Astrocyte of the spinal cord (primary cell): ENCODE measurements at places on chromosomes 3 and 15.

GRCh38 chr3:16816048-16816780 is 68.5 kb upstream of the PLCL2 start:
- no peak for DNase-seq

GRCh38 chr3:13011573-13012220 is 61.5 kb downstream of the IQSEC1 start:
- no peak for DNase-seq

GRCh38 chr3:127006781-127007436 is 24.0 kb downstream of the PLXNA1 start:
- DNase-seq, result no peak

DNA sequence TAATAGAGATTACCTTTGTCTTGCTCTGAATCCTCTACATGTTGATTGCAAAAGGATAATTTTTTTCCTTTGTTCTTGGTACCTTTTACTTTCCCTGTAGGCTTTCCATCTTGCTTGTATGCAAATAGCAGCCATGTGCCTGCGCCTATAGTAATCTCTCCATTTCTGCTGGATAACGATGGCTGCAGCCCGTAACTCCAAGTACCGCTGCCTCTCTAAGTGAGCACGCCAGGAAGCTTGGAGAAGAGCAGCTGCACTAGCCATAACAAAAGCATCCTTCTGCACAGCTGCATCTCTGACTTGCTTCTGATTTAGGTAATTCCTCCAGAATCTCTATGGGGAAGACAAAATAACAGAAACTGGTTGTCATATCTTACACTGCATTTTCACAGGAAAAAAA is 89.3 kb downstream of the NR2E3 start:
- DNase-seq, result no peak

DNA sequence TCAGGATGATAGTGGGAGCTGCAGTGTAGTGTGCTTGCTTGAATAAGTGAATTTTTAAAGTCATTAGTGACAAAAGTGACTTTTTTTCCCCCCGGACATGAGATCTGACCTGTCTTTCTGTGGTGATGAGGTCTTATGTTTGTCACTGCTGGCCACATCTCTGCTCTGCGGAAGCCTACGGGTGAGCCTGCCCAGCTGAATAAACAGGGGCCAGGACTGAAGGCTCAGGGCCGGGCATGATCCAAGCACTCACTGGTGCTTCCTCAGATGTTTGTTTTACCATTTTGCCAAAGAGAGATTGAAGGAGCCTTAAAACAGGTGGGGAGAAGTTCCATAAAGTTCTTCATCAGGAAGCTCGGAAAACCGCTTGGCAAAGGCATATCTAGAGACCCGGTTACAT is 35.0 kb downstream of the RPL39L start:
- peak; percentile 8 for DNase-seq

DNA sequence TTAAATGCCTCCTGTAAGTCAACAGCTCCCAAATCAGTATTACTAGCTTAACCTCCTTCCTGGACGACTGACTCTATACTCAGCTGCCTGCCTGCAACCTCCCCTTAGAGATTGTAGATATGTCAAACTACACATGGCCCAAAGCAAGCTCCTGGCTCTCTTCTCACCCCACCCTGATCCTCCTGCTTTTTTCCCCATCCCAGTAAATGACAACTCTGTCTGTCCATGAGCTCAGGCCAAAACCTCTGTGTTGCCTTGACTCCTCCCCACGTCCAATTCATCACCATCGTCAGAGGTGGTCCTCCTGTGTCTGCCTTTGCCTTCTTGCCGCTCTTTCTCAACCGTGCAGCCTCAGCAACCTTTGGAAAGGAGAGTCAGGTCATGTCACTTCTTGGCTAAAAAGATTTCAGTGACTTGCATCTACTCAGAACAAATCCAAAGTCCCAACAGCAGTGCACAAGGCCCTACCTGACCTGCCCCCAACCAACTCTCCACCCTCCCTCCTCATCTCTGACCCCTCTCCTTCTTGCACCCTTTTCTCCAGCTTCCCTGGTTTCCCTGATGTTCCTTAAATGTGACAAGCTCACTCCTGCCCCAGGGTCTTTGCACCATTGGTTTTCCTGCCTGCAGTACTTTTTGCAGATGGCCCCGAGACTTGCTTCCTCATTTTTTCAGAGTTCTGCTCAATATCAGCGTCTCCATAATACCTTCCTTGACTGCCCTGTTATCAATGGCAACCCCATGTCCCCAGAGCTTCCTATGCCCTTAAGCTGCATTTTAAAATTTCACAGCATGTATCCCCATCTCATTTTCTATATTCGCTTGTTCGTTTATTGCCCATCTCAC is 52.8 kb downstream of the LSM3 start:
- no peak for DNase-seq

DNA sequence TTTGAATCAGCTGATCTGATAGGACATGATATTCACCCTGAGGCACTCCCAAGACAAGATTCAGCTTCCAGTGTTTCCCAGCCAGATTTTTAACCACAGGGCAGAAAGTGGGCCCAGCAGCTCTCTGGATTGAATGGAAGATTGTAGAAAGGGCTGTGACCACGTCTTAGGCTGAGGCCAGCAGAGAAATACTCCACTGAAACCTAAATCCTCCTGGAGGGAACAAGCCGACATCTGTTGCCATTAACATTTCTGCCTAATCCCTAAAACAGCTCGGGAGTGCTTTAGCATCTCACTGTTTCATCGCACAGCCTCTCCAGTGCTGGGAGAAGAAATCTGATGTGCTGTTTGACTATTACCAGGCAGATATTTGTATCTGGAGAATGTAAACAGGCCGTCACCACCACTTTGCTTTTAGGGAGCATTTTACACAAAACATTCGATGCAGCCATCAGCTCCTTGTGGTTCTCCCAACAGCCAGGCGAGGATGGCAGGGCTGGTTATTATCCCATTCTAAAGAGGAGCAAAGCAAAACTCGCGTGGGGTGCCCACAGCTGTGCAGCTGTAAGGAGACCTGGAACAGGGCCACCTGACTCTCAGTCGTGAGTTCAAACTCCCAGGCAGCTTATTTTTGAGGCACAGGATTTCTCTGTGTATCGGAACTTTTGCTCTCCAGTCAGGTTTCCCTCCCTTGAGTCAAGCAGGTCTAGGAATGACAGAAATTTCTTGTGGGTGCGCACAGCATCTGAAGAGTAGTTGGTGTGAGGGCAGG is 117.4 kb downstream of the LIPC start:
- DNase-seq, result no peak

DNA sequence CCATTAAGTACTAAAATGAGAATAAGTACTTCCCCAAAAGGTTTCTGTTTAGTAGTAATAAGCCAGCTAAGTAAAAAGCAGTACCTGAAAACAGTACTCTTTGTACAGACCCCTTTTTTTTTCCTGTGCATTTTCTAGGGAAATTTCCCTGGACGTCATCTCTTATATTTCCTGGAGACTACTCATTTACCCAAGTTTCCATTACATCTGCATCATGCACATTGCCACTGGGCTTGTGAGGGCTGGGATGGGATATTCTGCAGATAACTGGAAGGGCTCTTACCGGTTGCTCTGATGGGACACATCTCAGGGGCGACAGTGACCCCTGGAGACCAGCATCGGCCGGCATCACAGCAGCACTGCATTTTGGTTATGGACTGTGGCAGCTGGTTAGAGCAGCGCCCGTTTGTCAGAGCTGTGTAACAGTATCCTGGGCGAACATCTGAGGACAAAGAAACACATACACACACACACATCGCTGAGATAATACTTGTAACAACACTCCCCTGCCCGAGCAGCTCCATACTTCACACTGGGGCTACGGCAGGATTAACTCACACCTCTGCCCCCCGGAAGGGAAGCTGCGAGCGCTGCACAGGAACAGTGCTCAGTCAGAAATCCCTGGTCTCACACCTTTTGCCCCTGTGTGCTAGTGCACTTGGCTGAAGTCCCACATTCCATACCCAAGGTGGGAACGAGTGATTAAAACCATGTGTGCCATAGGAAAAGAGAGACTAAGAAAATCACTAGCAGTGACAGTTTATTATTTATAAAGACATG is 124.9 kb downstream of the FBN1 start:
- DNase-seq, result peak; percentile 33

- peak; percentile 36 for DNase-seq
These were observed 23.5 kb upstream of the TSC22D2 start for GRCh38 chr3:150384296-150385212.

GRCh38 chr3:64104691-64105111 is 81.4 kb upstream of the PSMD6 start:
- peak; percentile 18 for DNase-seq

GRCh38 chr3:185405243-185405642 is 42.3 kb downstream of the MAP3K13 start:
- no peak for DNase-seq

DNA sequence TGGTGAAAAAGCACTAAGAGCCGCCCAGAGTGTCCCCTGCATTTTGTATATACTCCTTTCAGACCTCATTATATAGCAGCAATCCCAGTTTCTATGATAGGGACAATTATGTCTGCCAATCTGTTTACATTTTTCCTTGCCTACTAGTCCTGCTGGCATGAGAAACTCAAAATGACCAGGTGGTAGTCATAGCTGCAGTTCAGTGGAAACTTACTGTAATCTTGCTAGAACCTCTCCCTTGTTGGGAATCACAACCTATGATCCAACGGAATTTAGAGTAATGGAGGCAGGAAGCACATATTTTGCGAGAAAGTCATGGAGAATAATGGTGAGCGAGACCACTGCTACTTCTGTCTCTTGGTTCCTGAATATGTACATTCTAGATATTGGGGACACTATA is 28.6 kb upstream of the MINAR1 start:
- DNase-seq, result no peak

GRCh38 chr3:170889630-170890029 is 18.8 kb downstream of the EIF5A2 start:
- no peak for DNase-seq

- DNase-seq, result no peak
These were observed 7.4 kb upstream of the ZNF589 start for GRCh38 chr3:48233542-48233941.

GRCh38 chr15:84778194-84778593 is 29.8 kb downstream of the ZNF592 start:
- DNase-seq, result no peak

- DNase-seq, result peak; percentile 58
These were observed 794 bp downstream of the ARPP19 start for GRCh38 chr15:52567871-52568600.

- DNase-seq, result peak; percentile 25
These were observed 47.8 kb downstream of the SPRED1 start for GRCh38 chr15:38300395-38300794.

- DNase-seq, result no peak
These were observed 366.7 kb downstream of the NSUN3 start for GRCh38 chr3:94429517-94429916.

- DNase-seq, result no peak
These were observed 237.3 kb downstream of the XXYLT1 start for GRCh38 chr3:195033531-195034091.

GRCh38 chr3:157844800-157845565 is 261.2 kb downstream of the SHOX2 start:
- DNase-seq, result no peak

DNA sequence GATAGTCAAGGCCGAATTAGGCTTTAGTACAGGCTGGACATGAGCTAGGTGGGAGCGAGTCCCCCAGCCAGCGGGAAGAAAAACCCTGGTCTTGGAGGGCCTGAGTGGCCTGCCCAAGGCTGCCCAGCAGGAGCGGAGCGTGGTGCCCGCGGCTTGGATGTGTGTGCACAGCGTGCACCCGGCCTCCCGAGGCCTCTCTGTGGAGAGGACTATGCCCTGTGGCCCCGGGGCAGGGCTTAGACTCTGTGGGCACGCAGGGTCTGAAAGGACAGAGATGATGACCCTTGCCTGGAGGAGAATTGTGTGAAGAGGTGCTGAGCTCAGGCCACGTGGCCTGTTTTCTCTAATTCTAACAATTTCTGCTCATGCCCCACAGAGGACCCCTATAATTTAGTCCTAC is 124.6 kb upstream of the IQSEC1 start:
- DNase-seq, result no peak

- DNase-seq, result no peak
These were observed 2.2 kb downstream of the PIAS1 start for GRCh38 chr15:68056097-68056865.

GRCh38 chr3:112391648-112392047 is 58.7 kb downstream of the CD200 start:
- DNase-seq, result no peak

DNA sequence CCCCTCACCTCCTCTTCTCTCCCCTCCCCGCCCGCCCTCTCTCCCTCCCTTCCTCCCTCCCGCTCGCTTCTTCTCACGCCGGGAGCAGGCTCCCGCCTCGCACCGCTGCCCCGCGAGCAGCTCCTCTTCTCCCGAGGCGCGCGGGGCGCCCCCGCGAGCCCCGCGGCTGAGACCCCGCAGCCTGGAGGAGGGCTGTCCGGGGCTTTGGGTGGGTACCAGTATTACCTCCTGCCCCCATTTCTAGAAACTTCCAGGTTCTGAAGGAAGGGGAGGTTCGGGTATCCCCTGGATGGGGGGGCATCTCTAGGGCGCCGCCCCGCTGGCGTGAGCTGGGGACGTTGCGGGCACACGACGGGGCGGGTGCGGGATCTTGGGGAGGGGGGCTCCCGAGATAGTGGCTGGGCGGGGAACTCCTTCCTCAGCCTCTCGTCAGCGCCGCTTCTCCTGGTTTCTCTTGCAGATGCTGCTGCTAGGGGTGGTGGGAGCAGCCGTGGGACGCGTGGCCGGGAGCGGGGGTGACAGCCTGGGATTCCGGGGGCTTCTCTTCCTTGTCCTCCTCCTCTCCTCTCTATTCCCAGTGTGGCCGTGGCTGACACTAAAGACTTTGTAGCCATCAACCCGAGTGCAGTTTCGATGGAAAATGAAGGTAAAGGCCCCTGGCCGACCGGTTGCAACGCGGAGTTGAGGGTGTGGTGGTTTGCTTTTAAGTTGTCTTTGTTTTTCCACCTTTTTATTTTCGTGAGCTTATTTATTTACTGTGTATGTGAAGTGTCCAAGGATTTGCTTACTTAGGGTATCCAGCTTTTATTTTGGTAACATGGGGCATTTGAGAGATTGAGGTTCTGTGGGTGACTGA is 474 bp downstream of the ATP2C1 start:
- DNase-seq, result peak; percentile 26

GRCh38 chr3:13690636-13691035 is 141.7 kb downstream of the FBLN2 start:
- no peak for DNase-seq

DNA sequence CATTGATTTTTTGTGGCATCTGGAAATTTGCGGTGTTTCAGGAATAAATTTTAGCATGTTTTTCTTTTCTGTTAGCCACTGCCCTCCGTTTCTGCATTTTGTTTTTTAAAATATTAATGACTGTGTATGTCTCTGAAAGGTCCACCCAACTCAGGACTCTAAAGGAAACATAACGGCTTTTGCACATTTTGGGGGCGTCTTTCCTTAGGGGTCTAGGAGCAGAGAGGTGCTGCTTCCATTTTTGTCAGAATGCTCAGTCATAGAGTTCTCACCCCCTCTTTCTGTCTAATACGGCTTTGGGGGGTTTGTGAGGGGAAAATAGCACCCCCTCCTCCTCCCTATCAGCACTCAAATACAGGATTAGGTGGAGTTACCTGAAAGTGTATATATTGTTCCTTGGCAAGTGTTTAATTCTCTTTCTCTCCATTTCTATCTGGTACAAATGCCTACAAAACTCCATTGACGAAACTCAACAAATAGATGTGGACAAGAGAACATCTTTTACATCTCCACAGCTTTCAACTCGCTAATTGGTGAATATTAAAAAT is 219.4 kb downstream of the MEIS2 start:
- DNase-seq, result no peak

- no peak for DNase-seq
These were observed 173.3 kb upstream of the GAP43 start for GRCh38 chr3:115450036-115450435.
